ENCODE measurements at places on chromosomes 2 and 18.

- DNase-seq = no peak
Measured at GRCh38 chr2:38737925-38738324, 13.2 kb downstream of the SRSF7 start.

DNA sequence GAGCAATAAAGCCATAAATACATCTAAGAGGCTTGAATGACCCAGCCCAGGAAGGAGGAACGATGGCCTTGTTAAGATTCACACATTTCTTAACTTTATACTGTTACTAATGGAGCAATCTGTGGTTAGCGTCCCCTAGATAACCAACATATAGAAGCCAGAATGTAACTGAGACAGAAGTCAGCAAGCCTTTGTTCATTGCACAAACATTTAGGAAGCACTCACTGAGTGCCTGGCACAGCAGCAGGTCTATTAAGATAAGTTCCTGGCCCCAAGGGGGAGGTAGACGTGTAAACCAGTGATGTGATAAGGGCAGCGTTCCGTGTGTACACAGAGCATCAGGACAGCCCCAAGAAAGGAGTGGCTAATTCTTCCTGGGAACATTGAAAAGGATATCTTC lies 63.6 kb upstream of the ATL2 start:
- no peak for DNase-seq

GRCh38 chr2:60577682-60578283 lies 24.3 kb upstream of the BCL11A start:
- DNase-seq = no peak

- no peak for DNase-seq
Measured at GRCh38 chr2:177172034-177172880, 40.3 kb upstream of the HNRNPA3 start.

DNA sequence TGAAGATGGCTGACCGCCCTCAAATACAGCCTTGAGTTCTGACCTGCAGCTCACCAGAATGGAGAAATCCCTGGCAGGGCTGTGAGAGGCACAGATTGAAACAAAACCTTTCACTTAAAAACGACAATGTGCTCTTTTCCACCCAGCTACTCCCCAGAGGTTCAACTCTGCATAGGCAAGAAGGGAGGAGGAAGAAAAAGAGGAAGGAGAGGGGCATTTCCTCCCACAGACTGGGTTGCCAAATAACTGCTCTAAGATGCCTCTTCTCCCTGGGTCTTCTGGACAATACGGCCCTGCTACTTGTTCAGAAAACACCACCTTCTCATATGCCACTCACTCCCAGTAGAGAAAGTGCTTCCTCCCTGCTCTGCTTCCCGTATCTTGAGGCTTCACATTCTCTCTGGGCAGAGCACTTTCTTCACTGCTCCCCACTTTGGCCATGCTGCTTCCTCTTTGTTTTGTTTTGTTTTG lies 136.4 kb upstream of the SLC1A4 start:
- no peak for DNase-seq

GRCh38 chr18:72147830-72148229 lies 396.3 kb downstream of the CBLN2 start:
- no peak for DNase-seq

DNA sequence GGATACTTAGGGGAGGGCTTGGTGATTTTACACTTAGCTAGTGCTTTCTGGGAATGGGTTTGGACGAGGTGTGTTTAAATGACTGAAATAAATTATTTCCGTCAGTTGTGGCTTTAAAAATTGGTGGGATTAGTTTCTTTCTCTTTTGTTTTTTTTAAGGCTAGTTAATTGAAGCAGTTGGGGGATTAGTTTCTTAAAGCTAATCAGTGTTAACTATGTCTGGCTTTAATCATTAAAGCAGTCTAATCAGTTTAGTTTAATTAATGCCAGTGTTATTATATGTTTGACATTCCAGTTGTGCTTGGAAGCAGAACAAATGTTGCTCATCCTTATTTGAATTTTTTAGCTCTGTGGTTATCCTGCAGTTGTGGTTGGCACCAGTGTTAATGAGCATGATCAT lies 10.2 kb downstream of the MTA3 start:
- no peak for DNase-seq

GRCh38 chr18:55407191-55407590 lies 180.8 kb downstream of the TCF4 start:
- DNase-seq = no peak

GRCh38 chr2:177193240-177193639 lies 19.4 kb upstream of the HNRNPA3 start:
- DNase-seq = no peak

- no peak for DNase-seq
Measured at GRCh38 chr2:46118656-46119371, 178.4 kb upstream of the EPAS1 start.

DNA sequence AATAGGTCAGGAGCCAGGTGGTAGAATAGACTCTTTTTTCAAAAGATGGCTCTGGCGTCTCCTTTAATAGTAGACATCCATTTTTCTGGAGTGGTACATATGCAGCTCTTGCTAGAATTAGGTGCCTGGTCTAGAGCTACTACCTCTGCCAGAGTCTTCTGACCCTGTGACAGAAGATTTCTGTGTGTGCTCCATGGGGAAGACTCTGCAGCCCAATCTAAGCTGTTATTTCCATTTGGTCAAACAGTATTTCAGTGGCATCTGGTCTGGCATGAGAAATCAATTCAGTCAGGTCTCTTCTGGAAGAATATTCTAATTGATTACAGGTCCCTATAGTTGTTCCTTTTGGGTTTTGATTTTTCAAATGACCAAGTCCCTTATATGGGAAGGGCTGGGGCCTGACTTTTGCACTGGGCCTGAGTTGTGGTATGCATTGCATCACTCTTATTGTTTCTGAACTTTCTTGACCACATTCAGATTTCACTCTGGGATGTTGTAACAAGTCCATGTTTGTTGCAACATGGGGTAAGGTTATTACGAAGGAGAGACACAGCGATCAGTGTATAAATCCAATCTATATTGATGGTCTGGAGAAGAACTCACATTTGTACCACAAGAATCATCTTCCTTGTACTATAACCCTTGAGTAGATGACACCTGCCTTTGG lies 12.1 kb downstream of the MXD1 start:
- no peak for DNase-seq

GRCh38 chr18:37672932-37673595 lies 107.5 kb upstream of the CELF4 start:
- no peak for DNase-seq

GRCh38 chr2:238082151-238082550 lies 18.0 kb upstream of the ESPNL start:
- no peak for DNase-seq

GRCh38 chr18:30814446-30814845 lies 228.1 kb downstream of the DSC3 start:
- DNase-seq = no peak

- DNase-seq = no peak
Measured at GRCh38 chr2:230824406-230824978, 40.2 kb upstream of the ITM2C start.

- no peak for DNase-seq
Measured at GRCh38 chr2:134782792-134783191, 55.6 kb upstream of the ACMSD start.

DNA sequence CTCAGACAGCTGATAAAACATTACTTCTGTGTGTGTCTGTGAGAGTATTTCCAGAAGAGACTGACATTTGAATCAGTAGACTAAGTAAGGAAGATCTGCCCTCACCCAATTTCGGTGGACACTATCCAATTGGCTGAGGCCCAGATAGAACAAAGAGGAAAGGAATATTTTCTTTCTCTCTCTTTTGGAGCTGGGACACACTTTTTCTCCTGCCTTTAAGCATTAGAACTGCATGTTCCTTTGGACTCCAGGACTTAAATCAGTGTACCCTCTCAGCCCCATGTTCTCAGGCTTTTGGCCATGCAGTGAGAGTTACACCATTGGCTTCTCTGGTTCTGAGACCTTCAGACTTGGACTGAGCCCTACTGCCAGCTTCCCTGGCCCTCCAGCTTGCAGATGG lies 3.3 kb upstream of the SRBD1 start:
- no peak for DNase-seq

DNA sequence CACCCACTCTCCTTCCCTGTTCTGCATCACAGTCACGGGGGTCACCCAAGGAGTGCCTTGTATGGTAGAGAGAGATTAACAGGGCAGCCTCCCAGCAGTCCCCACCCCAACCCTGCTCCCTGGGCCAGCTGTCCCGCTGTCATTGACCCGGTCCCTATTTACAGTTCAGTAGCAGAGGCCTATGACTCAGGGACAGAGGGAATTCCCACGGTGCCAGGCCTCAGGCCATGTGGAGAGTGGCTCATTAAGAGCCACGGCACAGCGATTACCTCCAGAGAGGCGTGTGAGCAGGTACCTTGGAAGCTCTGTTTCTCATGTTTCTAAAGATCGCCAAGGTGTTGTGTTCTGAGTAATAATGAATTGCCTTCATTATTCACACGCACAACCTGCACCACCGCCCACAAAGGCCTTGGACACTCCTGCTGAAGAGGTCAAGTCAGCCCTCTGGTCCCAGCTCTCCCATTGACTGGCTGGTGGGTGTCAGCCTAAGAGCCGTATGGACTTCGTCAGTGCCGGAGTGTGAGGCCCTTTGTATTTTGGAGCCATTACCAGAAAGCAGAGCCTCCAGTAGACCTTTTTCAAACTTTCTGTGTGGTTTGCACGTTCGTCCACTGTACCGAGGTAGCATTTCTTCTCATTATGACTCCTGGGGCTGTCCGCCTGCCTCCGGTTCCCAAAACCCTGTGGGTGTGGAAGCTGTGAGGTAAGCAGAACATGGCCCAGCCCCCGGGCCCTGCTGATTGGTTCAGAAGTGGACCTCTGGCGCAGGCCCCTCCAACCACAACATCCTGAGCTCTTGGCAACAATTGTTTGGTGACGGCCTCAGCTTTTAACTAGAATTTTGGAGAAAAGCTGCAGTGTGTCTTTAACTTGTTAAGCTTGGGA lies 47.0 kb downstream of the SERTAD2 start:
- DNase-seq = peak; percentile 66

DNA sequence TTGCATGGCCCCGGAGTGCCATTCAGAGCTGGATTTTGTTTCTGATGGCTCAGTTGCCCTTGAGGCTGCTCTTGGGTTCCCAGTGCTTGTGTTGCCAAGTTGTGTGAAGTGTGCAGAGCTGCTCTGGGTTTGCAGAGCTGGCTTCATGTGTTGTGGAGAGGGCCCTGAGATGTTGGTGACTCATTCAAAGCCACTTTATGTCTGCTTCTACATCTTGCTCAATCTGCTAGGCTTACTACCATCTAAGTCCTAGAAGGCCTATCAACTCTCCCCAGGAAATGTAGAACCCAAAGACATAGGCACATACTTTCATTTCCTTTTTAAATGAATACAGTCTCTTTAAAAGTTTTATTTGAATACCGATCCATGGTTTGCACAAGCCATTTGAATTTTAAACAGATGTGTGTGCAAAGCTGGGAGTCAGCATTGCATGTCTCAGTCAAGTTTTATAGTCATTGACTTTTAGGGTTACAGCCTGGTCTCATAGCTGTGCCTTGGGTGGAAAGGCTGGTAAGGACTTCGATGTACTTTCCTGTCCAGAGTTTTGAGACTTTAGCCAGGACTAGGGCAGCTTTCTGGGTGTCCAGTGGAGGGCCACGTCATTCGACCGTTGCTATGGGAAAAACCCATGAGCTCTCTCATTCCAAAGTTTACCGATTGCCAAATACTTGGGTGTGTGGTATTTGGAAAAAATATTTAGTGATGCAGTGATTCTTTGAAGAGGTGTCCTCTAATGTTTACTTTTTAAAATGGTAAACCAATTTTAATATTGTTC lies 105.0 kb downstream of the LTBP1 start:
- no peak for DNase-seq

GRCh38 chr2:164146441-164146840 lies 410.6 kb upstream of the FIGN start:
- DNase-seq = no peak

DNA sequence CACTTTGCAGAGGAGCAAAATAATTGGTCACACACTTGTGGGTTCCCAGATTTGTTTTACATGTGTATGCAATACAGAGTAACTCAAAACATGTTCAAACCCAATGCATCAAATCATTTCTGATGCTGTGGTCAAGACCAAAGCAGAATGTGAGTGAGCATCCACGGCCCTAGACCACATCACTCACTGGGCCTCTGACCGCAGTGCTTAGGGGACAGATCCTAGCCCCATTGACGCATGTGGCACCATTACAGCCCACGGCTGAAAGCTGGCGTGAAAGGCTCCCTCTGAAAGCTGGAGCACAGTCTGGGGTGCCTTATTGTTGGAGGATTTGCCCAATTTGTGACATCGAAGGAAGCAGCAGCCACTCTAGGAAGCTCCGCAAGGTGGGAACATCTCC lies 498.8 kb upstream of the TCF4 start:
- DNase-seq = no peak

GRCh38 chr18:13725566-13726231 lies 659 bp downstream of the FAM210A start:
- no peak for DNase-seq

DNA sequence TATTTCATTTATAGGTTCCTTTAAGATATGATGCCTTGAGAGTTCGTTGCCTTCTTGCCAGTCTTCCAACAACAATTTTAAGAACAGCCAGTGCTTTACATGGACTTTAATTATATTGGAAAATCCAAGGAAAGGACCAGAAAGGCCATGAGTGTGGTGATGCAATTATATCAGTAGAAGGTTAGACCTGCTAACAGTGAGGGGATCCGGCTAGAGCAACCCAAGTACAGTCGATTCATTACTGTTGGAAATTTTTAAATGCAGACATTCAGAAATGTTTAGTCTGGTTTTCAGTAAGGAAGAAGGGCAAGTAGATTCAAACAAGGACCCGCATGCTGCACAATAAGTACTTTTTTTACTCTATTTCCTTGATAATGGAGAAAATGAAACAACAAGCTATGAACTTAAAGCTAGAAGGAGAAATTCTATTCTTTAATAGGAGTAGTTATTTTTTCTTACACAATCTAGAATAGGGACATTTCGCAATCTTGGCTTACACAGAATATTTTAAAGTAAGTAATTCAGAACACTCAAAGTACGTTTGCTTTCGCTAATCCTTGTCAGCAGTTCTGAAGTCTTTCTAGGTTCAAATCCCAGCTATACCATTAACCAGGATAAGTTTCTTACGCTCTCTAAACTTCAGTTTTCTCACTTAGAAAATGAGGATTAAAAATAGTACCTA lies 405.5 kb downstream of the MEIS1 start:
- no peak for DNase-seq

GRCh38 chr2:188601391-188601790 lies 309.7 kb downstream of the GULP1 start:
- no peak for DNase-seq

- no peak for DNase-seq
Measured at GRCh38 chr18:8758466-8758865, 53.1 kb downstream of the MTCL1 start.

DNA sequence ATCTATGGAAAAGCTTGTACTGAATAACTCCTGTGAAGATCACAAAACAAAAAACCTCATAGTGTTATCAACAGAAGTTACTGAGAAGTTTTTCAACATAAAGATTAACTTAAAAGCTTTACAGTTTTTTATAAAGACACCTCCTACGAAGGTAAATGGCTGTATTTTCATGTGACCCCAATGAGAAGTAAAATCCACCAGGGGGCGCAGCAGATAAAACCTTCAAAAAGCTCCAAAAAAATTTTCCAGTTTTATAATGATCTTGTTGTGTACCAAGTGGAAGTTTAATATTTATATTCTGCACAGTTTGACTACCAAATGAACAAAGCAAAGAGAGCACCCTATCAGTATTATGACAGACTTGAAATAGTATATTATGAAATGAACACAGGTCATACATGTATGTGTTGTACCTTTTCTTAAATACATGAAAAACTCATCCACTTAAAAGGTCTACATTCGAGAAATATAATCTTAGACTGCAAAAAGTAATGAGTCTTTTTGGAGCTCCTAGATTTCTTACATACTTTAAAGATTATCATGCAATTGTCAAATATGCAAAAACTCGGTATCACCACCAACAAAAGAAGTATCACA lies 38.5 kb downstream of the PNO1 start:
- no peak for DNase-seq
